ENCODE measurements at places on chromosomes 1 and 21.

- peaks cover 16% of the 10 kb centered on the region for H3K4me1 ChIP-seq
- H3K27ac ChIP-seq = no peak overlapping the region
- no peak overlapping the region for H3K4me3 ChIP-seq
- DNase-seq = no peak
- no peaks in the 10 kb centered on the region for H3K36me3 ChIP-seq
These were observed 18.0 kb downstream of the UMODL1 start for GRCh38 chr21:42089093-42089631.

DNA sequence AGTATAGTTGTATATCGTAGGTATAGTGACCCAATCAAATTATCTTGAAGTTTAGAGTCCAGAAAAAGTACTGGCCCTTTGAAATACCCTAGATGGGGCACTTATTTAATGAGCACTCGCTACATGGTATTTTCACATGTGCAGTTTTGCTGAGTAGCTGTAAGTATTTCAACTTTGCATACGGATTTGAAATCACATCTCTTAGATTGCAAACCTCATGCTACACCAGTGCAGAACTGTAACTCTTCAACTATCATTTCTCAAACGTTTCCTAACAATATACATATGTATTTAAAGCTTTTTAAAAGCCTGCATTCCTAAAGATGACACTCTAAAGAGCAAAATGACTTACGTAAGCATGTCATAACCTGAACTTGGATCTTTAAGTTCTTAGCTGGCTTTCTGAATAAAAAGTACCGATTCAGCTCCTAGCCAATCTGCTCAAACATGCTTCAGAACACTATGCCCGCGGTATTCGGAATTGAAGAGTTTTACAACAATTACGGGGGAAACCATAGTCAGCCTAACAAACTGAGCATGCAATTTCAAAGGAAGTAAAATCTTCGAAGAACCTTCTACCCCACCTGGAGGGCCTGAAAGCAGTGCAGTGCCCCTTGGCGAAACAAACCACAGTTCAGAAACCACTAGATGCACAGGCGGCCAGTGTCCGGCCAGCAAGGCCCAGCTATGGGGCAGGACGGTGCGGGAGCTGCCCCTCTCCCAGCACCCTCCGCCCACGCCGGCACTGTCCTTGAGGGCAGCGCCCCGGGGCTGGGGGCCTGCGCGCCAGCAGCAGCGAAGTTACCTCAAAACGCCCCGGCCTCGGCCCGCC is 863 bp downstream of the FH start:
- peak overlapping the region; percentile 93 for H3K4me3 ChIP-seq
- peaks cover 2% of the 10 kb centered on the region for H3K4me1 ChIP-seq
- H3K27ac ChIP-seq = no peak overlapping the region
- peak; percentile 47 for DNase-seq

DNA sequence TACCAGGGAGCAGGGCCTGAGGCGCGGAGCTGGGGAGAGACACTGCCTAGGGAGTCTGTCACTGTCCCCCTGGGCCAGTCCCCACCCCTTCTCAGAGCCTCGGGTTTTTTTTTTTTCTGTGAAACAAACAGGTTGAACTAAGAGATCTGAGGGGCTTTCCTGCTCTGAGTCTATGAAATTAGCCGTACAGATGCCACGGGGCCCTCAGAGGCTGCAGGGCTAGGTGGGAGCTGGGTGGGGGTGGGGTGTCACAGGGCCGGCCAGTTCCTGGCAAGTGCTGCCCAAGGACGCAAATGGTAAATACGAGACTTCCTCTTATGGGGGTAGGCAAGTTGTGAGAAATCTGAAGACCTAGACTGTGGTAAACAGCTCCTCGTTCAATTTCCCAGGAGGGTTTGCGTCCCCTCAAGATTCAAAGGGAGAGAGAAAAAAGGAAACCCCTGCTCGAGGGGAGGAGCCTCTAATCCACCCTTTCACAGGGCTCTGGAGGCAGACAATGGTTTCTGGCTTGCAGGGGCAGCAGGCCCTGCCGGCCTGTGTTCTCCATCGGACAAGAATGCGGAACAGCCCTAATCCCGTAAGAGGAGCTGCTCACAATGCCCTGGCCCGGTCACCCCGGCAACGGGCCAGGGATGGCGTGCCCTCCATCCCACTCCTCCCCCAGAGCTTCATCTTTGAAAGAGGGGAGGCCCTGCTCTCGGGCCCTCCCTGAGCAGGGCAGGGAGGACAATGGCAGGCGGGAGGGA is 7.8 kb downstream of the NUAK2 start:
- H3K27me3 ChIP-seq = no peaks in the 10 kb centered on the region
- peak overlapping the region; percentile 79 for H3K27ac ChIP-seq
- peak; percentile 74 for DNase-seq

- H3K27me3 ChIP-seq = no peaks in the 10 kb centered on the region
- no peaks in the 10 kb centered on the region for H3K36me3 ChIP-seq
- H3K4me1 ChIP-seq = no peaks in the 10 kb centered on the region
- no peak overlapping the region for H3K27ac ChIP-seq
- DNase-seq = no peak
These were observed 118.9 kb upstream of the ZC3H11B start for GRCh38 chr1:219731771-219732170.

DNA sequence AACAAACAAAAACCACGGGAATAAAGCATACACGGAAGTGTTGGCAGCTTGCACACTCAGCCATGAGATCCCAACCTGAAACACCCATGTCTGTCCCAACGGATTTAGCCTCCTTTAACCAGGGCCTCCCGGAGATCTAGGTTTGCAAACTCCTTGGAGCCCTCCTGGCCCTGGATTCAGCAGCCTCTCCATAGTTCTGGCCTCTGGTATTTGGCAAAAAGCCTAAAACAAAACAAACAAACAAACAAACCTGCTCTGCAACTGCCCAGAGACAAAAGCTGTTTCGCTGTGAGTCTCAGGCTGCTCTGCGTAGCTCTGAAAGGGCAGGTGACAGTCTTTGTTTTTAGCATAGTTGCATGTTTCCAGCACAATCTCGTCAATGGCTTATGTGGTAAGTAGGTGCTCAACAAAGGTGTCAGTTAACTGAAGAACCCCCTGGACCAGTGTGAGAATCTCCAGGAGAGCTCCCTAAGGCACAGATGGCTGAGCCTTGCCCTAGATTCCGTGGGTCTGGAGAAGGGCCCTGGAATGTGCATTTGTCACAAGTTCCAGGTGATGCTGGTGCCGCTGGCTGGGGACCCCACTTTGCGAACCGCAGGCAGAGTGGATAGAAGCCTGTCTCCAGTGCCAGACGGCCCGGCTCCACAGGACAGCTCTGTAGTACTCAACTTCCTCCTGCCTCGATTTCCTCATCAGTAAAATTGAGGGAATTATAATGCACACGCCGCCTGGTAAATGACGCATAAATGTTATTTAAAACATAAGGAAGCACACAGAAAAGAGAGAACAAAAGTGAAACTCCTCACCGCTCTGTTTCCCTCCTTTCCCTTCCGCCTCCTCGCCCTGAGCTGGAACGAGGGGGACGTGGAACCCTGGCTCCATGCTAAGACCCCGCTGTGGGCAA is 86.2 kb downstream of the RIPK4 start:
- peaks cover 30% of the 10 kb centered on the region for H3K4me1 ChIP-seq
- H3K27ac ChIP-seq = no peak overlapping the region
- H3K36me3 ChIP-seq = no peaks in the 10 kb centered on the region
- H3K27me3 ChIP-seq = no peaks in the 10 kb centered on the region

DNA sequence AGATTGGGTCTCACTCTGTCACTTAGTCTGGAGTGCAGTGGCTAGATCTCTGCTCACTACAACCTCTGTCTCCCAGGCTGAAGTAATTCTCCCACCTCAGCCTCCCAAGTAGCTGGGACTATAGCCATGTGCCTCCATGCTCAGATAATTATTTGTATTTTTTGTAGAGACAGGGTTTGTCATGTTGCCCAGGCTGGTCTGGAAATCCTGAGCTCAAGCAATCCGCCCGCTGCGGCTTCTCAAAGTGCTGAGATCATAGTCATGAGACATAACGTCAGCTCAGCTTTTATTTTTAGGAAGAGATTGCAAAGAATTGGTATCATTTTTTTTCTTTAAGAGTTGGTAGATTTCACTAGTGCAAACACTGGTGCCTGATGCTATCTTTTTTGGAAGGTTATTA is 244.9 kb downstream of the DSCAM start:
- no peaks in the 10 kb centered on the region for H3K36me3 ChIP-seq
- H3K27ac ChIP-seq = no peak overlapping the region
- no peaks in the 10 kb centered on the region for H3K27me3 ChIP-seq
- no peak for DNase-seq
- no peaks in the 10 kb centered on the region for H3K4me1 ChIP-seq

DNA sequence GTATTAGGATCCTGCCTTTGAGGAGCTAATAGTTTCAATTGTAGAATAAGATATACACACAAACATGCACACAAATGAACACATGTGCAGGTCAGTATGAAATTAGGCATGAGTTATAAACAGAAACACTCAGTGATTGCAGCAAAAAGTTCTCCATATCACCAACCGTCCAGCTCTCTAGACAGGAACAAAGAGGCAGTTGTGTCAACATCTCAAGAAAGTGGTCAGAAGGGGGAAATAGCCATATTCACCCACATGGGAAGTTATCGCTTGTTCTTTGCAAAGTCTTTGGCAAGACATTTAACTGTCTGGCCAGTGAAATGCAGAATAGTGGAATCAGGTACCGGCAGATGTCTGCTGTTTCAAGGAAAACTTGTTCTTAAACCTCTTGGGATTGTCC is 29.4 kb upstream of the PIGC start:
- H3K4me3 ChIP-seq = no peak overlapping the region
- peaks cover 3% of the 10 kb centered on the region for H3K4me1 ChIP-seq

- no peak overlapping the region for H3K27ac ChIP-seq
- peaks cover 10% of the 10 kb centered on the region for H3K4me1 ChIP-seq
- DNase-seq = no peak
- no peak overlapping the region for H3K4me3 ChIP-seq
- no peaks in the 10 kb centered on the region for H3K36me3 ChIP-seq
These were observed 87.0 kb upstream of the IRF2BP2 start for GRCh38 chr1:234697015-234697414.

- H3K4me1 ChIP-seq = peaks cover 4% of the 10 kb centered on the region
- H3K36me3 ChIP-seq = peaks cover 4% of the 10 kb centered on the region
- H3K4me3 ChIP-seq = peak within 1 kb of the TSS; percentile 93
- peak; percentile 78 for DNase-seq
- no peaks in the 10 kb centered on the region for H3K27me3 ChIP-seq
These were observed at the start of gene APP for GRCh38 chr21:26170471-26171257. Gene APP (minus strand): TSS chr21:26170770. CDS start chr21:26170620, 150 bp downstream.

Data from mesenchymal stem cell (in vitro differentiated cells and primary cell).